ENCODE measurements at places on chromosomes 3 and 15.
A peak's percentile ranks its signal among the peaks of the same experiment; 100 is the strongest.

DNA sequence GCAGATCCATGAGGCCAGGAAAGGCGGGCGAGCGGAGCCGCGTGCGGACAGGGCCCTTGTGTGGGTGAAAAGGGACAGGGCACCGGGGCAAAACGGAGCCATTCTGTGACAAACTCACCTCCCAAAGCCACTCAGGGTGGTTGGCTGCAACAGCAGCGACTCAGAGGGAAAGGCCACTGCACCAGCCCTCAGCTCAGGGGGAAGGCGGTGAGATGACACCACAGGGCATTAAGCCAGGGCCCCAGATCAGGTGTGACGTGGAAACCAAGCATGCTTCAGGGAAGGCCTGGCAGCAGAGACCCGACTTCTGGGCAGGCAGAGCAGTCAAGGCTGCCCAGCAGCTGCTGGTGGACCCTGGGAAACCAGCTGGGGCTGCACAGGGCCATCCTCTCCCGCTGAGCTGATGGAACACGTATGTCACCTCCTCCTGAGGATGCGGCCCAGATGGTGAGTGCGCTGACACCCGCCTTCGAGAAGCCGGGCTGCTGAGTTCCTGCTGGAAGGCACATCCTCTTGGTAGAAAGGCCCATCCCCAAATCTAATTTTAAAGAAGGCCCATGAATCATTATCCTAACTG lies 82.3 kb downstream of the CHSY1 start:
- no peak for DNase-seq

DNA sequence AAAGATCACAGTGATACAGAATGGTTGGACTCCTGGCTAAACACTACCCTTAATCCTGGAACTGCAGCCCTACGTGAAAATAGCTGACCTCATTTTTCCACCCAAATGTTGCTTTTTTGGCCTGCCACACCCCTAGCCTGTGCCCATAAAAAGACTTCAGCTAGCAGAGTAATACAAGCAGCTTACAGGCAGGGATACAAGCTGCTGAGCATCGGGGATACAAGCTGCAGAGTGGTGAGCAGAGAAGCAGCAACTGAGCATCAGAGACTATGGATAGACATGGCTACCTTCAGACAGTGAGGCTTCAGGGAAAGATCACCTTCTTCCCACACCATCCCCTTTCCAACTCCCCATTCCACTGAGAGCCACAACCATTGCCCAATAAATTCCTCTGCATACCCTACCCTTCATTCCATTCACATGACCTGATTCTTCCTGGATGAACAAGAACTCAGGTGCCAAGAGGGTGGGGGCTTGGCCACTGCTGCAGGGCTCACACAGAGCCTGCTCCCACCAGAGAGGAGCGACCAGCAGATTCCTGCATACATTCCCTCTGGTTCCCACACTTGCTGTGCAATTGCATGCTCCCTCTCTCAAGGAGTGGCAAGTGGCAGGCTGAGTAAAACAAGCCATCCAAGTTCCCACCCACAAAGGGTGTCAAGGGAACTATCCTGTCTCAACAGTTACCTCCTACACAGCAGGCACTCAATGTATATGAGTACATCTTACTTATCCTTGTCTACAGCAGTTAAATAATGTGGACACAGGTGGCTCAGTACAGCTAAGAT lies 217.5 kb downstream of the ALCAM start:
- DNase-seq: no peak

- DNase-seq: no peak
Measured at GRCh38 chr15:89019436-89019835, 68.8 kb upstream of the ABHD2 start.

DNA sequence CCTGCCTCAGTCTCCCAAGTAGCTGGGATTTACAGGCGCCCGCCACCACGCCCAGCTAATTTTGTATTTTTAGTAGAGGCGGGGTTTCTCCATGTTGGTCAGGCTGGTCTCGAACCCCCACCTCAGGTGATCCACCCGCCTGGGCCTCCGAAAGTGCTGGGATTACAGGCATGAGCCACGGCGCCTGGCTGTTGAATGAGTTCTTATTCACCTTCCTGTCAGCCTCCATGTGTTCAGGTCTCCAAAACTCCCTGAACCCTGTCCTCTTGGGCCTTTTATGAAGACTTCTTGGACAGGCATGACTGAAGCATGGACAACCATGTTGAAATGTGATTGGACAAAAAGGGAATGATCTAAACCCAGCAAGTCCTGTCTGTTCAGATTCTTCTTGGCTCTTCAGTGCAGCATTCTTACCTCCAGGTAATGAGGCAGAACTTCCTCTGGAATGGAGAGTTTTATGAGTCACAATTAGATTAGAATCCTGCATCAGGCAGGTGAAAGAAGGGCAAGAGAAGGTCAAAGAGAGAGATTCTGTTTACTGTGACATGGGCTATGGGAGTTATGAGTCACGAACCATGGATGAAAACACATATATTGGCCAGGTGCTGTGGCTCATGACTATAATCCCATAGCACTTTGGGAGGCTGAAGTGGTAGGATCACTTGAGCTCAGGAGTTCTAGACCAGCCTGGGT lies 23.1 kb upstream of the EIF4A2 start:
- DNase-seq: no peak

DNA sequence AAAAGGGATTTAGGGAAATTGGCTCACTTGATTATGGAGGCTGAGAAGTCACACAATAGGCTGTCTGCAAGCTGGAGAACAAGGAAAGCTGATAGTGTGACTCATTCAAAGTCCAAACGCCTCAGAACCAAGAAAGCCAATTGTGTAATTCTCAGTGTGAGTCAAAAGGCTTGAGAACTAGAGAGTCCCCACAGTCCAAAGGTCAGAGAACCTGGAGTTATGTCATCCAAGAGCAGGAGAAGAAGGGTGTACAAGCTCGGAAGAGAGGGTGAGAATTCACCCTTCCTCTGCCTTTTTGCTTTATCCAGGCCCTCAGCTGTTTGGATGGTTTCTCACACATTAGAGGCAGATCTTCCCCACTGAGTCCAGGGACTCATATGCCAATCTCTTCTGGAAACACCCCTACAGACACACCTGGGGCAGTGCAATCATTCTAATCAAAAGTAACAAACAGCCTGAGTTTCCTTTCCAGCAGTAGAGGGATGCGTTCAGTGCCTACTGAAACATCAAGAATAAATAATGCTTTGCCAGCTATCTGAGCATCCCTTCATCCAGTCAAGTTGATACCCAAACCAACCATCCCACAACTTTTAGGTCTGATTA lies 271.5 kb downstream of the SATB1 start:
- no peak for DNase-seq

GRCh38 chr3:182717216-182717615 lies 76.1 kb upstream of the ATP11B start:
- DNase-seq: no peak

GRCh38 chr15:20386198-20386597 lies 155.4 kb downstream of the GOLGA6L6 start:
- DNase-seq: no peak

DNA sequence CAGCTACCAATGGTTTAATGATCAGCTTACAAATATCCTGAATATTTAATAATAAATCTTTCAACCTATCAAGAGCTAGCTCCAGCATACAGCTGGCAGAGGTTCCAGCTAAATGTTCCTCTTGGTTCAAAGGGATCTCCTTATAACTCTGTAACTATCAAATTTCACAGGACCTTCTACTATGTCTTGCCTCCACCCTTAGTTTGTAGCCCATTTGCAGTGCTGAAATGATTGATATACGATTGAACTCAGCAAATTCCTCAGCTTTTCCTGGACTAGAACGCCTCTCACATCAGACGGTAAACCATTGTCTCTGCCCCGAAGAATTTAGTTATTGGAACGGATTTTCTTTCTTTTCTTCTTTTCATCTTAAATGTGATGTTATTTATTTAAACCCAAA lies 41.5 kb downstream of the CD200R1L start:
- DNase-seq: no peak

DNA sequence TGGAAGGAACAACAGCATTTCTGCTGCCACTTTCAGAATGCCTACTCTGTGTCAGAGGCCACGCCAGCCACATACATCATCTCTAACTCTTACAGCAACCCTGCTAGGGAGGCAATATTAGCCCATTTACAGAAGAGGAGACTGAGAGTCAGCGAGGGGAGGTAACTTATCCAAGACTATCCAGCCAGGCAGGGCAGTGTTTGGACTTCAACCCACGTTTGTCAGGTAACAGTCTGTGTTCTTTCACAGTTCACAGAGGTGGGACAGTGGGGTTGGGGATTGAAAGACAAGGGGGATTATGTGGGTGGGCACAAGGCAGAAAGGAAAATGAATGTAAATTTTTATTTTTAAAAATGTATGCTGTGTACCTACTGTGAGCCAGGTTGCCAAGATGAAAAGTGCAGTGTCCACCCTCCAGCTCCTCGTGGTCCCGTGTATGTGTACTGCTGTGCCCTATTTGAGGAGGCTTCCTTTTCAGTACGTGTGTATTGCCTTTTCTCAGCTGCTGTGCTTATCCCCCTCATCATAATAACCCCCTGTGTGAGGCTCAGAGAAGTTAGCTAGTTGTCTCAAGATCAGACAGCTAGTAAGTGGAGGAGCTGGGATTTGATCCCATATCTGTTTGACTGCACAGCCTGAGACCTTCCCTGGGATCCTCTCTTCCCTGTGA lies 16.5 kb upstream of the ATP2B2 start:
- no peak for DNase-seq

- no peak for DNase-seq
Measured at GRCh38 chr15:99514306-99514705, 51.5 kb upstream of the MEF2A start.

DNA sequence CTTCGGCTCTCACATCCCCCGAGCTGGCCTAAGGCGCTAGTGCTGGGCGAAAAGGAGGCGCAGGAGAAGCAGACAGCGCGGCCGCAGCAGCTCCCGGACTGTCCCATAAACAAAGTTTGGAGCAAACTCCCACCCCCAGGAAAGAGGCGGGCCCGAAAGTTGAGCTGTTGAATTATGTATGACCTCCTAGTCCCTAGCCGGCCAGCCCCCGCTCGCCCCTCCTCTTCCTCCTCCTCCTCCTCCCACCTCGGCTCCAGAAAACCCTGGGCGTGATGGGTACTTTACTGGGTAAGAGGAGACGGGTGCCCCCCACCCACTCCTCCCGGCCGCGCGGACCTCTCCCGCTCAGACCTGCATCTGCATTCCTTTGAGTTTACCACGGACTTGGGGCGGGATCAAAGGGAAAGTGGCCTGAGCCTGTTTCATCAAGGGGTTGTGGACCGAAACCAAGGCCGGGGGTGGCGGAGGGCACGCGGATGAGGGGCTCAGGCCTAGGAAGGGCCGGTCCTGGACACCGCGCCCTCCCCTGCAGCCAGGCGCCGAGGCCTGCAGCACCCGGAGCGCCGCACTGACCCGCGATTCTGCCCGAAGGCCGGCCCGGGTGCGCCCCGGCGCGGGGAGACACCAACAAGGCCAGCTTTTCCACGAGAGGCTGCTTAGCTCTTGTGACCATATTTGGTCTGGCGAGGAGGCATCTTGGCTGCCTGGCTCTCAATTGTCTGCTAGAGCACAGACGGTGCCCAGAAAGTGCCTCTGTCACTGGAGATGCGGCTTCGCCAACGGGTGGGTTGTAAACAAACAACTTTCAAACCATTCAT lies at the start of gene WWTR1:
WWTR1 (minus strand) TSS at position 100 of the 818 bp plus-strand sequence. CDS start 719 bp downstream, outside the sequence.
- peak; percentile 73 for DNase-seq

DNA sequence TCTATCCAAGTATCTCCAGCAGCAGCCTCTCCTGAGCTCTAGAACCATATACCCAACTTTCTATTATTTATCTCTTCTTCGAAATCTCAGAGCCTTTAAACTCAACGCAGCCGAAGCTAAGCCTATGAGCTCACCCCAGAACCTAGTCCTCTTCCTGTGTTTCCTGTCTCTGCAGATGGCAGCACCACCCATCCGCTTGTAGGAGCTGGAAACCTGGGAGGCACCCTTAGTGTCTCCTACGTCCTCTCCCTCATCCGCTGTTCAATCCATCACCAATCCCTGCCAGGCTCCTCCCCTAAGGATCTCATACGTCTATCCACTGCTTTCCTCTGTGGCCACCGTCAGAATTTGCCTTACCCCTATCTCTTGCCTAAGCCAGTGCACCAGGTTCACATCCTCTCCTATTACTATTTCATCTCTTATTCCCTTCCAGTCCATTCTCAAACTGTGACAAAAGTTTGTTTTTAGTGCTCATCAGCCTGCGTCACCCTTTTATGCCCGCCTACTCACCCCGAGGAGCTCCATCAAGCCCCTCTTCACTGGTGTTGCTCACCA lies 9.6 kb downstream of the VGLL4 start:
- no peak for DNase-seq

DNA sequence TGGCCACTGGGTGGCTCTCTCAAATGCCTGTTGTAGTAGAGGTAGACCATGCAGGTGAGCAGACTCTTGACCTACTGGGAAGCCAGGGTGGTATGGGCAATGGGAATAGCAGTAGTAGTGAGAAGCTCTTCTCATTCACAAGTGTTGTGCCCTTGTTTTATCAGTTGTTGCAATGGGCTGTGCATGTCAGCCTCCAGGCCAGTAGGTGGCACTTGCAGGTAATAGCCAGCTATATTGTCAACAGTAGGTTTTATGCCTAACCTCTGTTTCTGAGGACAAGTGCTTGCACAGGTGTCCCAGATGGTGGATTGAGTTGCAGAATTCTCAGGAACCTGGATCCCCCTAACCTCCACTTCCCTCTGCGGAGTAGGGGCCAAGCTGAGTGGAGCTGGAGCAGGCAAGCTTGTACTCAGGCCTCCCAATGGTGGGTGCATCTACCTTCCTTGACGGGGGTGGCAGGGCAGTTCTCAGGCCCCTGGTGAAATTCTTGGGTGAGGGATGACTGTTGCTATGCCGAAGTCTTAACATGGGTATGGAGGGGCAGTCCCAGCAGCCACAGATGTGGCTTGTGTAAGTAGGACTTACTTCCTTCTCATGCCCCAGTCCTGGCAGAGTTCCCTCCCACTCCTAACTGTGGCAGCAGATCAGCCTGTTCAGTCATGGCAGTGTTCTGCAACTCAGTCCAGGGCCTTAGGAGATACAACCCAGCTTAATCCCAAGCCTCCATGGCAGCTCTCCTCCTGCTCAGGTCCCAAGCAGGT lies 104.3 kb downstream of the NEO1 start:
- no peak for DNase-seq

GRCh38 chr3:108410531-108410984 lies 99.8 kb downstream of the MYH15 start:
- no peak for DNase-seq

Data from GM19239 (cell line).